Placental pericyte (primary cell): ENCODE measurements at places on chromosomes 2 and 18. TPM values are rescaled to one million over a fixed set of nuclear protein-coding genes. Genes with fewer than 3 reads are reported as not detected.

Gene POTEF
- not detected in 2 replicates for total RNA-seq

Gene PRSS56
- total RNA-seq = not detected in 2 replicates

Gene REG1A
- total RNA-seq = not detected in 2 replicates

Gene INPP5D
- 0.14 and 1.3 TPM in 2 replicates for total RNA-seq

Gene NAT8
- total RNA-seq = not detected in 2 replicates

Gene CMPK2
- total RNA-seq = 0.22 and 5.0 TPM in 2 replicates

Gene SERPINB4
- total RNA-seq = 0.14 TPM in 1 of 2 replicates, not detected in the other

Gene CHRND
- not detected in 2 replicates for total RNA-seq

Gene CCDC68
- total RNA-seq = 17.3 and 18.3 TPM in 2 replicates

Gene CAPN14
- 0.14 TPM in 1 of 2 replicates, not detected in the other for total RNA-seq

Gene HOXD11
- 0.22 and 5.4 TPM in 2 replicates for total RNA-seq

Gene MRPS5
- 33.5 and 37.0 TPM in 2 replicates for total RNA-seq

Gene TNFAIP6
- 38.1 and 44.2 TPM in 2 replicates for total RNA-seq

Gene DSG3
- total RNA-seq = under 0.01 TPM in 2 replicates

Gene DYNAP
- total RNA-seq = not detected in 2 replicates

Gene MAP3K19
- not detected in 2 replicates for total RNA-seq

Gene GPR75
- 1.3 and 4.9 TPM in 2 replicates for total RNA-seq

Gene C2orf69
- 3.5 and 20.5 TPM in 2 replicates for total RNA-seq

Gene PSD4
- 0.66 and 1.1 TPM in 2 replicates for total RNA-seq

Gene SLC9A4
- total RNA-seq = not detected in 2 replicates

Gene GRB14
- total RNA-seq = not detected in 2 replicates

Gene RSAD2
- total RNA-seq = 0.43 TPM in 1 of 2 replicates, not detected in the other

Gene FBXO48
- total RNA-seq = 0.44 and 1.4 TPM in 2 replicates

Gene FANCL
- 9.2 and 16.6 TPM in 2 replicates for total RNA-seq

Gene NLRC4
- not detected in 2 replicates for total RNA-seq

Gene RAX
- total RNA-seq = not detected in 2 replicates

Gene ATP6V1C2
- total RNA-seq = under 0.01 and 0.14 TPM in 2 replicates

Gene ADAM23
- 3.9 and 11.6 TPM in 2 replicates for total RNA-seq

Gene FEV
- not detected in 2 replicates for total RNA-seq

Gene NT5C1B
- total RNA-seq = not detected in 2 replicates

Gene TUBB8B
- total RNA-seq = not detected in 2 replicates

Gene DCDC2C
- total RNA-seq = not detected in 2 replicates

Gene CDK15
- total RNA-seq = 1.3 and 7.0 TPM in 2 replicates

Gene NCKAP5
- 6.3 and 21.6 TPM in 2 replicates for total RNA-seq

Gene BOLL
- total RNA-seq = not detected in 2 replicates

Gene SULT1C2
- total RNA-seq = not detected in 2 replicates

Gene CFAP65
- total RNA-seq = not detected in 2 replicates

Gene CNOT9
- total RNA-seq = 65.2 and 86.3 TPM in 2 replicates

Gene SLC14A1
- total RNA-seq = 13.6 and 18.2 TPM in 2 replicates

Gene PRKAG3
- not detected in 2 replicates for total RNA-seq

Gene COL4A3
- total RNA-seq = under 0.01 TPM in 1 of 2 replicates, not detected in the other

Gene TEKT4
- total RNA-seq = not detected in 2 replicates

Gene GPR45
- 0.22 TPM in 1 of 2 replicates, not detected in the other for total RNA-seq

Gene MAL
- total RNA-seq = not detected in 2 replicates

Gene LIMS4
- 18.6 and 22.8 TPM in 2 replicates for total RNA-seq

Gene AOX1
- total RNA-seq = 1.8 and 11.9 TPM in 2 replicates

Gene C2orf15
- total RNA-seq = not detected in 2 replicates

Gene SNTG2
- total RNA-seq = not detected in 2 replicates

Gene SLC23A3
- total RNA-seq = 0.57 and 1.1 TPM in 2 replicates

Gene AAMP
- 127 and 165 TPM in 2 replicates for total RNA-seq
